ENCODE measurements at places on chromosomes 6 and 20.
A peak's percentile ranks its signal among the peaks of the same experiment; 100 is the strongest.

GRCh38 chr6:95805699-95806098, 210.1 kb upstream of the FUT9 start:
- no peak for DNase-seq

GRCh38 chr6:106097411-106098231, 11.5 kb downstream of the PRDM1 start:
- peak; percentile 88 for DNase-seq

DNA sequence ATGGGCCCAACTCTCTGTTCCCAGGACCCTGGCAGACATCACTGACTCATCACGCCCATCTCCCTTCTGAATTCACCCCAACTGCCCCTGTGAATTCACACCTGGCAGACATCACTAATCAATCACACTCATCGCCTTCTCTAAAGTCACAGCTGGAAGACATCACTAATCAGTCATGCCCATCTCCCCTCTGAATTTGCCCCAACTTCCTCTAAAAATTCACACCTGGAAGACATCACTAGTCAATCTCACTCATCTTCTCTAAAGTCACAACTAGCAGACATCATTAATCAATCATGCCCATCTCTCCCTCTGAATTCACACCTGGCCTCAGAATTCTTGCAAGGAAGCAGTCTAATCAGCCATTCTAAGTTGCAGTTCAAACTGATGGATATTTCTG, 111.1 kb downstream of the FOXA2 start:
- DNase-seq, result no peak

DNA sequence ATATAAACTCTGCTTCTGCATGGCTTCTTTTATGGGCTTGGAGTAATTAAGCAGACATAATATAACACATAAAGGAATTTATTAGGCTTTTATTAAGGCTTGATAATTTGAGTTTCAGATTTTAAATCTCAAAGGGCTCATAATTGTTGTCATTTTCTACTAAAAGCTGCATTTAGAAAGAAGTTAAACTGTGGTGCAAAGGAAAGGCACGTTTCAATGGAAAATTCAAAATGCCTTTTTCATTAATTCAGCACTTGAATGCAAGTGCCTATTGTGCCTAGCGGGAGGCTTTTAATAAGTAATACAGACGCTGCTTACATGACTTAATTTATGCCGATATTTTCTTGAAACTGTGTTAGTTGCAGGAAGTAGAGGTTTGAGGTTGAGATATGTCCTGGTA, 431.8 kb upstream of the SOX4 start:
- DNase-seq, result no peak

- no peak for DNase-seq
Measured at GRCh38 chr6:31354864-31355582, 2.0 kb downstream of the HLA-B start.
